ENCODE measurements at places on chromosomes 12 and 14.

- DNase-seq, result no peak
Observed at GRCh38 chr14:34126586-34126985, 175.7 kb upstream of the EGLN3 start.

DNA sequence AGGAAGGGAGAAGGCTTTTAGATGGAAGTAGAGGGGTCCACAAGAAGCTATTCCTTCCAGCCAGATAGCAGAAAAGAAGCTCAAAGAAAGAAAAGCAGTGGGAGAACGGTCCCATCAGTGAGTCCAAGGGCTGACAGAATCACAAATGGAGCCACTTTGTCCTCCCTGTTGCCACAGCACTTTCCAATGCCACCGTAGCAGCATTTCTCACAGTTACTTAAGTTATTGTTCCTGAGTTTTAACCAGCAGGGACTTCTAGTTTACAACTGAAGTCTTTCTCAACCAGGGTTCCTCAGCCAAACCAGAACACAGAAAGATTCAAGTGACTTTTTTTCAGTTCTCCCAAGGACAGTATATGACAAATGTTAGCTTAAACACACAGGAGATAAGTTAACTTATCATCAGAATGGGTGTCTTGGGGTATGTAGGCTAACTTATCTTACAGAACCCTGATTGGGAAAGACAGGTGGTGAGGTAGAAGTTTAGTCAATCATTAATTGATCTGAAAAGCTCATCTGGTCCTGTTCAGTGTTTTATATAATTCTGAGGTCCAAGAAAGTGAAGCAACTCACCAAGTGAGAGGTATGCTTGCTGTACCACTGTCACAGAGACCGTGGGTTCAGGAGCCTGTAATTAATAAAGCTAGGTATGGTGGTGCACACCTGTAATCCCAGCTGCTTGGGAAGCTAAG is 7.0 kb downstream of the GATC start:
- no peak for DNase-seq

DNA sequence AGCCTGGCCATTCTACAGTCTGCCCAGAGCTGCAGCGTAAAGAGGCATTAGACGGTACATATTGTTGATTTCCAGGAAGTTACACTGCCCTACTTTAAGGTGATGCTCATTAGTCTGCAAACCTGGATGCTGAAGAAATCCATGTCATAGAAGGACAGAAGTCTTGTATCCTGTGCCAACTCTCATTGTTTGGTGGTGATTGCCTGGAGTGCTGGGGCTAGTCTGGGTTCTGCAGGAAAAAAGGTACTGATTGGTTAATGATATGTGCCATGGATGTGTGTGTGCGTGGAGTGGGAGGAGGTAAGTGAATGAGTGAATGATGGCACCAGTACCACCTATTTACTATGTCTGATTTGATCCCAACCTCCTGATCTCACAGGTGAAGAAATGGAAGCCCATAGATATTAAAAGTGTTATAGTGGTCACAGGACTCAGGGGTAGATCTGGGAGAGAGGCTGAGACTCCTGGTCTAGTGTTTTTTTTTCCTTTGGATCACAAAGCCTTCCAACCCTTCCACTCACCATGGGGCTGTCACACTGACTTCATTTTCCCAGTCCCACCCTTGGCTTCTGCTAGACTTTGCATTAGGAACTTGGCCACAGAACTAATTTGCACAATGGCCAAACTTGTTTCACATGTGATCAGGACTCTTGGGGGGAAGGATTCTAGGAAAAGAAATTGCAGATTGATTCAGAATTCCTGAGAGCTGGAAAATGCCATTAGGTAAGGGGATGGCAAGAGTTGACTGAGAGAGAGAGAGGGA is 96.1 kb downstream of the TMX1 start:
- no peak for DNase-seq

DNA sequence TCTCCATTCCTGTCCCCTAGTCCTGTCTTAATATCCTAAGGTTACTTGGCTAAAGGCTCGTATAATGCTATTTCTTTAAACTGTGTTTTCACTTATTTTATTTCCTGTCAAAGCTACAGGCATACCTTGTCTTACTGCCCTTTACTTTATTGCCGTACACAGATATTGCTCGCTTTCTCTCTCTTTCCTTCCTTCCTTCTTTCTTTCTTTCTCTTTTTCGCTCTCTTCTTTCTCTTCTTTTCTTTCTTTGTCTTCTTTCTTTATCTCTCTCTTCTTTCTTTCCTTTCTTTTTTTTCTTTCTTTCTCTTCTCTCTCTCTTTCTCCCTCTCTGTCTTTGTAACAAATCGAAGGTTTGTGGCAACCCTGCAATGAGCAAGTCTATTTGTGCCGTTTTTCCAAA is 123.9 kb upstream of the ARHGAP5 start:
- no peak for DNase-seq

GRCh38 chr14:36096090-36096489 is 80.4 kb downstream of the PTCSC3 start:
- DNase-seq, result no peak

DNA sequence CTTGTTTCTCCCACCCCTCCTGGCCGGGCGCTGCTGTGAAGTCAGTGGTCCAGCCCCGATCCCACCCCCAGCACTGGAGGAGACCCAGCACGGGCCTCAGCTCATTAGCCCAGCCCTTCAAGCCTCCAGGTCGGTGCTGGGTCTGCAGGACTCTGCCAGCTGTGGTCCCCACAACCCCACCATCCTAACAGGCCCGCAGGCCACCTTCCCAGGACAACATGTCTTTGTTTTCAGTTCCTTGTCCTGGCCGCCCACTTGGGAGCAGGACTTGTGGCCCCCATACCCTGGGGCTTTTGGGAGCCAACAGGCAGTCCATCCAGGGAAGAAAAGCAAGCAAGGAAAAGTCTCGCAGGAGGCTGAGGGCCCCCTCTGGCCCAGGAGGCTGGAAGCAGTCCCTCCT is 60.0 kb downstream of the HRK start:
- no peak for DNase-seq

GRCh38 chr12:130745921-130746320 is 29.8 kb upstream of the RIMBP2 start:
- no peak for DNase-seq

DNA sequence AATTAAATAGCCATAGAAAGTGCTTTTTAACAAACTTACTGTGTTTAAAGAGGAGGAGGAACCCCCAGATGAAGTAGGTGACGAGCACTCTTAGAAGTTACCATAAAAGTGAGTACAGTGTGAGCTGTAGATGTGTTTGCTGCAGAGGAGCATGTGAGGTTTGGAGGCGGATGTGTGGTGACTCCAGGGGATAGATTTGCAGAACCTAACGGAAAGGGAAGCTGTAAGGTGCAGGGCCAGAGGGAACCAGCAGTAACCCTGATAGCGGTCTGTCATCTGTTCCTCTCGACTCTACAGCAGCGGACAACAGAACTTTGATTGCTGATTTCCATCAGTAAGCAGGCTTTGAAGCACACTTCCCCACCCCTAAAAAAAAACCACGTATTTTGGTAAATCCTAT is 5.2 kb downstream of the CALM1 start:
- DNase-seq, result no peak

GRCh38 chr12:104490850-104491249 is 34.1 kb downstream of the CHST11 start:
- no peak for DNase-seq

DNA sequence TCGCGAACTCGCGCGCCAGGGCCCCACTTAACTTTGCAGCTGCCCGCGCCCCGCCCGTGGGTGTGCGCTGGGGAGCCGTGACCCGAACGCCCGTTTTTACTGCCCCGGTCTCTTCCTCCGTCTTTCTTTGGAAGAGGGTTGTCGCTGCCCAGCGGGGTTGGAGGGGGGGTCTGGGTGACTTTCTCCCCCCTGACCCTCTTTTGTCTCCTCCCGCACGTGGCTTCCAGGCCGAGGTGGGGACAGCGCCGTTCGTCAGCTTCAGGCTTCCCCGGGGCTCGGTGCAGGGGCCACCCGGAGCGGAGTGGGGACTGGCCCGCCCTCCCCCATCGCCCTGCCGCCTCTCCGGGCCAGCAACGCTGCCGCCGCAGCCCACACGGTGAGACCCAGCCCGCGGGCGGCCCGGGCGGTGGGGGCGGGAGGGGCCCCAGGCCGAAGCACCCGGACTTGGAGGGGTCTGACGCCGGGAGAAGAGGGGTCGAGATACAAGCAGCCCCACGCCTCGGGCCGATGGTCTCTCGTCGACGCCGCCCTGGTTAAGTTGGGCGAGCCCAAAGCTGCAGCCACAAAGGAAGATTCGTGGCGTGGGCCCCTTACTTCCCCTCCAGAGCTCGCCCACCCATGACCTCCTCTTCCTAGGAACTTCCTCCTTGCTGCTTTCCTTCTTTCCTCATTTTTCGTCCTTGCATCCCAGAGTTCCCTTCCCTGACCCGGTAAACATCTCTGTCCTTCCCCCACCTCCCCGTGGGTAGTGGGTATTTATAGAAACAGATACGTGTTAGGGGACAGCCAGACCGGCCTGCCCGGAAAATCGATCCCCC is 1.2 kb downstream of the DYRK2 start:
- DNase-seq, result no peak

- no peak for DNase-seq
Observed at GRCh38 chr12:73769337-73769736, 768.3 kb upstream of the ATXN7L3B start.

DNA sequence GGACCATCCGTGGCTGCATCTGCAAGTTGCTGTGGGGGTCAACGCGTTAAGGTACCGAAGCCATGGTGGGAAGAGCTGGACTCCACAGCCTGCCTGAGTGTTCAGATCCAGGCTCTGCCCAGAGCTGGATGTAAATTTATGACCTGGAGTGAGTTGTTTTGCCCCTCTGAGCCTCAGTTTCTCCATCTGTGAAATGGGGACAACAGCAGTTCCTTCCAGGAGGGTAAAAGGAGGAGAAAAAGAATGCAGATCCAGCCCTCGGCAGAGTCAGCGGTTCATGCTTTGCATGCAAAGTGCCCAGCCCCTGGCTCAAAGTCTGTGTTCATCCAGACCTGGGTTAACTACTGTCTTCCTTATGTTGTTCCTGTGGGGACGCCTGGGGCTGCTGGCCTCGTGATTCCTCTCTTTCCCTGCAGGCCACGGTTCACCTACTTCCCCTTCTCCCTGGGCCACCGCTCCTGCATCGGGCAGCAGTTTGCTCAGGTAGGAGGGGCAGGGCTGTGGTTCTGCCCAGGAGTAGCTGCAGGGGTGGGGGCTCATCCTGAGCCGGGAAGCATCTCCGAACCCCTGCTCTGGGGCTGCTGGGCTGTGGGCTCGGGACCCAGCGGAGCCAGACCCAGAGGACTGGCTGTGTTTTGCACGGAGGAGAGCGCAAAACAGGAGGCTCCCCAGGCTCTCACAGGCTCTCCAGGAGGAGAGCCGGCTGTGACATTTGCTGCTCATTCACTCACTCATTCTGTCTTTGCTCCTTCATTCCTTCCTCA is 41.9 kb downstream of the CYP46A1 start:
- no peak for DNase-seq

GRCh38 chr12:67193704-67194103 is 75.5 kb upstream of the CAND1 start:
- DNase-seq, result no peak

DNA sequence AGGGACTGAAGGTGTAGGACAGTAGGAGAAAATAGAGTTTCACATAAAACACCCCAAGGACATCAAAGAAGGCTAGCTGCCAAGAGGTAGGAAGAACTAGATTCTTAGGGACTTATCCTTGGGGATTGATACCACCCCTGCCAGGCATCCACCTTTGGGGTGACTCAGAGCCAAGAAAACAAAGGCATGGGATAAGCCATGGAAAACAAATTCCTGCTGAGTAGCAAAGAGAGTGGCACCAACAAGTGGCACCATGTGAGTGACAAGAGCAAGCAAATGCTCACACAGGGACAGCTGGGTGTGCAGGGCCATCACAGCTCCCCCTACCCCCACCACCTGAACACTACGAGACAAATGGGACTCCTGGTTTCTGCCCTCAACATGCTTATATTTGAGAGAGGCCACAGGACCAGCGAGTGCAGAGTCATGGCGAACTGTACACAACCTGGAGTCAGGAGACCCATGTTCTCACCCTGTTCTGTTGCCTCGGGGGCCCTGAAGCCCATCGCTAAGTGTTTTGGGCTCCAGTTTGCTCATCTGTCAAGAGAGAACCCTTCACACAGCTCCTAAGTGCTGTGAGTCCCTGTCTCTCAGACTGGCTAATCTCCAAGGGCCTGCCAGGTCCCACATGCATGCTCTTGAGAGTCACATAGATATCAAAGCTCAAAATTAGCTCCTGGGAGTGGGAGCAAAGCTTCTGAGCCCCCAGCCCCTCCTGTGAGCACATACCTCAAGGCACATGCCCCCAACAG is 91.9 kb downstream of the DPF3 start:
- DNase-seq, result no peak

- DNase-seq, result no peak
Observed at GRCh38 chr12:6172086-6172485, 28.1 kb upstream of the CD9 start.

- DNase-seq, result no peak
Observed at GRCh38 chr12:125907351-125907750, 842.1 kb downstream of the AACS start.

- DNase-seq, result no peak
Observed at GRCh38 chr14:75831455-75831854, 150.3 kb downstream of the TGFB3 start.

DNA sequence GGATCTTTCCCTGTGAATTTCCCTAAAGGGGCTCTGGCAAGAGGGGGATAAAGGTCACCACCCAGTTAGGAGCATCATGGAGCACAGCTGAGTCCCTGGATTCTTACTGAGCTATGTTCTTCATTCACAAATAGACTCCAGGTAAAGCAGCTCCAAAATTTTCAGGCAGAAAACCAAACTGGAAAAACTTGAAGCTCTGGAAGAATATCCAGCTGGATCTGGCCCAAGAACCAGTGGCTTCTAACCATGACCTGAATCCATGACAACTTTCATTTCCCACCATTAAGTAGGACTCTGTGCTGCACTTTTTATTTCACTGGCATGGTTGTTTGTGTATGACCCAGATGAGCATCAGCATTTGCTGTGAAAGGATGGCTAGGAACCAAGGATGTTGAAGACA is 180.4 kb upstream of the FKBP4 start:
- DNase-seq, result no peak

- no peak for DNase-seq
Observed at GRCh38 chr12:106417926-106418910, 60.7 kb downstream of the POLR3B start.

GRCh38 chr12:29155079-29155478 is 6.0 kb downstream of the FAR2 start:
- DNase-seq, result no peak

Data from stimulated activated CD4-positive, alpha-beta T cell treated with anti-CD3 and anti-CD28 coated beads, Interleukin-1b, Interleukin-23, amount 100 ng/mL, for 1 hour (primary cell).